ENCODE measurements at places on chromosomes 16 and 17.

GRCh38 chr17:57535249-57535966 lies 209.7 kb downstream of the CCDC182 start:
- DNase-seq = no peak

- no peak for DNase-seq
Observed at GRCh38 chr16:85125570-85126393, 13.5 kb upstream of the CIBAR2 start.

DNA sequence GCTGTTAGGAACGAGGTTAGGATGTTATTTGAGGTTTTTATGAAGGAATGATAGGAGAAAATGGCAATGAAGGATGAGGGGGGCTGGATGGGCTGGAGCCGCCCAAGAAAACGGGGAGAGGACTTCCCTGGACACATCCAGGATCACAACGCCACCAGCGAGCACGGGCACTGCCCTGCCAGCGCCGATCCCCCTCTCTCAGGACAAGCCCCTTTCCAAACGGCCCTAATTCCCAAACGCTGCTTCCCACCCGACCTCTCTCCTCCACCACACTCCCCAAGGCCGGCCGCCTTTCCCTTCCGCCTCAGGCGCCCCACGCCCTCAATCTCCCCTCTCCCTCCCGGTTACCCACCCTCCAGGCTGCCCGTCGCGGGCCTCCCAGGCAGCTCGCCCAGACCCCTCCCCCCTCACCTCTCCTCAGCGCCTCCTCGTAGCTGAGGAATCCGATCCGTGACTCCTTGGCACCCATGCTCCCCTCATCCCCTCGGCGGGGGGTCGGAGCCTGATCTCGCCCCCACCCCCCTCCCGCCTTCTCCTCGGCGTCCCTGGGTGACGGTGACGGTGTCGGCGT lies 377 bp downstream of the USP32 start:
- no peak for DNase-seq

DNA sequence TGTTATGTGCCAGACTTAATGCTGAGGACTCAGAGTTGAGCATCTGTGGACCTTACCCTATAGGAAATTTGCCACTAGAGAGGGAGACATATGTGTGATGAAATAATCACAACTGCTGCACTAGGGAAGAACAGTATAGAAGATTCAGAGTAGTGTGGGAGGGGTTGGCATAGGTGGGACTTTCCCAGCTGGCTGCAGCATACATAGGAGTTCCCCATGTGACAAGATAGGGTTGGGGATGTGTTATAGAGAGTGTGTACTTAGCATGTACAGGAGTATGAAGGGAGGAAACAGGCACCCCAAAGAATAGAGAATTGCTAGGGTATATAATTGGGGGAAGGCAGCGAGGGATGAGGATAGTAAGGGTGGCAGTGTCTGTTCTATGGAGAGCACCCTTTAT lies 2.9 kb downstream of the NUP93 start:
- DNase-seq = no peak

DNA sequence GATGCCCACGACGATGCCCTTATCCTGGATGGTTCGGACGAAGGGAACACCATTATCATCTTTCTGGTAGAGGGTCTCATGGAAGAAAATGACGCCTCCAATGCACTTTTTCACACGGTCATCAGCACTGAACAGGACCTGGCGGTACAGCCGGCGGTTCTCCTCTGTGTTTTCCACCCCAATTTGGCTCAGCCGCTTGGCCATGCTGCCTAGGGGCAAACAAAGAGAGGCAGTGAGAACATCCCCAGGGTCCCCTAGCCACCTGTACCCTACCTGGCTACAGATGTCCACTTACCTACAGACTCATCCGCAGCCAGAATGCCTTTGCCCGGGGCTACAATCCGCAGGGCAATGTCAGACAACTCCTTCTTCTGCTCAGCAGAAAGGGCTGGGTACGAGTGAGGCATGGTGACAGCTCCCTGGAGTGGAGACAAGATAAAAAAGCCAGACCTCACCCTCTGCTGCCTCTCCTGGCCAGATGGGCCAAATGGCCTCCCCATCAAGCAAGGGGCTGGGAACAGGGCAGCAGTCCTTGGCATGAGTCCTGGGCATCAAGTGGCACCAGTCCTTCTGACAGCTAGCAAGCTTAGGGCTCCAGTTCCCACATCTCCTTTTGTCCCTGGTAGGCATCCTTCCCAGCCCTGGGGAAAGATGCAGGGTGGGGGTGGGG lies 1.4 kb downstream of the ALDOC start:
- DNase-seq = no peak

DNA sequence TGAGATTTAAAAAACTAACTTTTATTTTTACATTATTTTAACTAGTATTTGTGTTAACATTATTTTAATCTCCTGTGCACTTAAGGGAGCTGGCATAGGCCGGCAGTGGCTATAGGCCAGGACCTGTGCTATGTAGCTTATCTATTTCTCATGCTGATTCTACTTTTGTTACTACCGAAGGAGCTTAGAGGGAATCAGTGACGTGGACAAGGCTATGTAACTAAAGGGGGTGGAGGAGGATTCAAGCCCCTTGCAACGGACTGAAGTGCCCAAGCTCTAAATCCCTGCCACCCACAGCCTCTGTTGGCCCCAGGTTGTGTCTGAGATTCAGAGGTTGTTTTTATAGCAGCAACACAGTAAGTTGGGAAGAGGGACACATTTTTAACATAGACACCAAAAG lies 356.4 kb downstream of the WWOX start:
- DNase-seq = no peak

DNA sequence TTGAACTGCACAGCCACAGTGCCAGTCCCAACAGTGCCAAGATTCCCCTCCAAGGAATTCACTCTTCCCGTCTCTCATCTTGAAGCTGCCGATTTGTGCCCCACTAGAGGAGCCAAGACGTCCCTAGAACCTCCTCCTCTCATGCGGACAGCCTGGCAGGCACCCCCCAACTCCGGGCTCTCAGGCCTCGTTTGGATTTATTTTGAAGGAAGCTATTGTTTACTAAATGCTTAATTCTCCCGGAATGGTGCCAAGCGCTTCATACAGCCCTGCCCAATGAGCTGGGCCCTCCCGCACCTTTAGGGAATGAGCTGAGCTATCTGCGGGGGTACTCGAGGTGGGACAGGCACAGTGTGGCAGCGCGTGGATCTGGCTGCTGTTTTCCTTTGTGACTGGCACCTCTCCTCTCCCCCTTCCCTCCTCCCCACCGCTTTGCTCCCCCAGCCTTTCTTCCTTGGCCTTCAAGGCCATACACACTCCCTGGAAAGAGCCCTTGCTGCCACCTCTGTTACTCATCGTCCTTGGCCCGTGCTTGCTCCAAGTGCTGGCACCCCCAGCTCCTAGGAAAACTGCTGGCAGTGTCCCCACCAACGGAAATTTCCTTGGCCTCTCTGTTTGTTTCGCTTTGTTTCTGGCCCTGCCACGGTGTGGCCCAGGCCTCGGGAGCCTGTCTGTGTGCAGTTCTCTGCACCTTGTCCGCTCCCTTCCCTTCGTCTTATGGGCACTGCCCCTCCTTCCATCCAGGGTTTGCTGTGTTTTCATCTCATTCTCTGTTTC lies 49.9 kb upstream of the CDR2 start:
- DNase-seq = peak; percentile 85

- peak; percentile 14 for DNase-seq
Observed at GRCh38 chr17:51118330-51119195, 2.1 kb downstream of the SPAG9 start.

DNA sequence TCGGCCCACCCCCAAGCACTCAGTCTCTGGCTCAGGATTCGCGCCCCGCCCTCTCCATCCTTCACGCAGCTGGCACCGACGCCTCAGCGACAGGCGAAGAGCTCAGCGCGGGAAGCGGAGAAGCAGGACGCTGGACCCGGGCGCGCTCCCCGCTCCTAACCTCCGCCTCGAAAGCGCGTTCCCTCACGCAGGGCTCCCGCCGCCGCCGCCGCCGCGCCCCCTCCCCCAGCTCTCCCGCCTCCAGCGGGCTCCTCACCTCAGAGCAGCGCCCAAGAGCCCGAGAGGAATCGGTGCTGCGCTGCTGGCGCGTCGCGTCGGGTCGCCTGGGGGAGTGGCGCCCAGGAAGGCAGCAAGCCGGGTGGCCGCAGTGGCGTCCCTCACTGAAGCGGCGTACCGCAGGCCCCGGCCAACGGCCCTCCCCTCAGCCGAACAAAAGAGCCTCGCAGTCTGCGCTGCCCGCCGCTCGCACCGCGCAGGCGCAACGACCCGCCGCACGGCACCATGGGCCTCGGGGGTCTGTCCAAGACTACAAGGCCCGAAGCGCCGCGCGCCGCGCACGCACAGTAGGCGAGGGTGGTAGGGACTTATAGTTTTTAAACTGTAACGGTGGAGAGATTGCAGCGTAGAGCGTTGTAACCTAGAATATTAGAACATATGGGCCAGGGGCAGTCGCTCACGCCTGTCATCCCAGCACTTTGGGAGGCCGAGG lies at the start of gene CBX1:
TSS of gene CBX1 (minus strand) at position 467 of the 709 bp plus-strand sequence. CDS start 24,474 bp downstream, outside the sequence.
- DNase-seq = peak; percentile 95

DNA sequence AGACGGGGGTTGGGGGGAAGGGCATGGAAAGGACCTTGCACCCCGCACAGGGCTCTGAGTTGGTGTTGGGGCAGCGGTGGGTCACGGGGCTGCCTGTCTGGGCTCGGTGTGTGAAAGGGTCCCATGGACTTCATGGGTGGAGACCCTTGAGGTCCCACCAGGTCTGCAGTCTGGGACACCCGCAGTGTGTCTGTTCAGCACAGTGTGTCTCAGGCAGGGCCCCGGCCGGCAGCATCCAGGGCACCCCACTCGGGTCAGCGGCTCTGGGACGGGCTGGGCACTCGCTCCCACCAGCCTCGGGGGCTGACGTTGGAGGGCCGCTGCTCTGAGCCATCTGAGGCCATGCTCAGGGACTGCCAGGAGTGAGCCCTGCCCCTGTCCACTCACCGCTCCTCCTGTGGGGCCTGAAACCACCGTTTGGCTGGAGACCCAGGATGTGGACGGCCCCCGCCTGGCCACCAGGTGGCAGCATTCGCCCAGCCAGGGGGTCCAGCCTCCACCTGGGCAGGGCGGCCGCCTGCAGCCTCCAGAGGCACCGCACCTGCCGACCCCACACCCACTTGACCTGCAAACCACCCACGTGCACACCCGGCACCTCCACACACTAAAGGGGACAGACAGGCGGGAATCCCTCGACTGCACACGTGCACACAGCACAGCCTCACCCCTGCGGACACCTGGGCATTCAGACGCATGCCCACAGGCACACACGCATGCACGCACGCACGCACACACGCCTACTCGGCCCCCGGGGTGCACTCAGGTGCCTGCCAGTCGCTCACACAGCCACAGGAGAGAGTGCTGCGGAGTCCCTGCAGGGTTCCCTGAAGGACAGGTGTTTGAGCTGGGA lies 10.1 kb upstream of the ZFPM1 start:
- peak; percentile 82 for DNase-seq

DNA sequence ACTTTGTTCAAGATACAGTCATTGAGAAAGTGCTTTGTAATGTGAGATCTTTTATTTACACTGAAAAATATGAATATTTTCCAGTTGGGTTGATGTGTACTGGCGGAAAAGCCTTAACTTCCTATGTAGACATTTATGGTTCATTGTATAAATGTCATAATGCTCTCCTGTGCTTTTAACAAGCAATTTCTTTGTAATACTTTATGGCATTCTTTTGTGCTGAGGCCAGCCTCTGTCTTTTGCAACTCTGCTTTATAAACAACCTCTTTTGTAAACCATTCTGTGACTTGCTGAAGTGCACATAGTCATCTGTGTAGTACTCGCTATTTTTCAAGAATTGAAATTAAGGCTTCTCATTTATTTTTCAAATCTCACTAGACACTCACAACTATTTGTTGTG lies 291.2 kb downstream of the CDH11 start:
- DNase-seq = peak; percentile 60

- no peak for DNase-seq
Observed at GRCh38 chr17:41624208-41625101, at the start of gene KRT17. Gene KRT17 (minus strand): TSS chr17:41624575. CDS start chr17:41624509, 66 bp downstream.

DNA sequence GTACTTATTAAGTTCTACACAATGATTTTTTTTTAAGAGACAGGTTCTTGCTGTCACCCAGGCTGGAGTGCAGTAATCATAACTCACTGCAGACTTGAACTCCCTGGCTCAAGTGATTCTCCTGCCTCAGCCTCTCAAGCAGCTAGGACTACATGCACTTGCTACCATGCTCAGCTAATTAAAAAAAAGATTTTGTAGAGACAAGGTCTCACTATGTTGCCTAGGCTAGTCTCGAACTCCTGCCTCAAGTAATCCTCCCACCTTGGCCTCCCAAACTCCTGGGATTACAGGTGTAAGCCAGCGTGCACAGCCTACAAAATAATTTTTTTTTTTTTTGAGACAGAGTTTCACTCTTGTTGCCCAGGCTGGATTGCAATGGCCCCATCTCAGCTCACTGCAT lies 22.2 kb downstream of the USP32 start:
- DNase-seq = no peak

DNA sequence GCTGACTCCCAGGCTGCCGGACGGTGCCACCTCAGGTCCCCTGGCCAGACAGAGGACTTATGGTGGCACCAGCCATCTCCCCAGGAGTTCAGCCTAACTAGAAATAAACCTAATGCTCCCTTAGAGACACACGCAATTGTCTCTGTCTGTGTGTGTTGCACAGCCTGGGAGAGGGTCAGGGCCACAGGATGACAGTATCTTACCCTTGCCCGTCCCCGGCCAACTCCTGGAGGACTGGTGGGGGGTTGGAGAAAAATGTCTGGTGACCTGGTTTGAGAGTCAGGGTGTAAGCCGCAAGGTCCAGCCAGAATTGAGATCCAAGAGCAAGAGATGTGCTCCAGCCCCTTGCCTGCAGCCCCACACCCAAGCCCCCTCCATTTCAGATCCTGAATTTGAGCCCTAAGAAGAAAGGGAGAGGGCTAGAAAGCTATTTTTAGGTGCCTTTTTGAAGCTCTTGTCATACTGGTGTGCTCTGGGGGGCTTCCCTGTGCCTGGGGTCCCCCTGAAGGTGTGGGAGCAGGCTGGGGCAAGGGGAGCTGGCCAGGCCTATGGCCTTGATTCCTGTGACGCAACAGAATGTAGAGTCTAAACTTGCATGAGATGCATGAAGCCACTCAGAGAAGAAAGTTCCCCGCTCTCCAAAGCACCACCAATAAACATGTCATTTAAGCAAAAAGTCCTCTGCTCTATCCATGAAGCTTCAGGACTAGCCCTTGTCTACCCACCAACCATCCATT lies 12.9 kb downstream of the ZNF319 start:
- no peak for DNase-seq

GRCh38 chr17:43952724-43953666 lies 745 bp downstream of the PYY start:
- peak; percentile 19 for DNase-seq

DNA sequence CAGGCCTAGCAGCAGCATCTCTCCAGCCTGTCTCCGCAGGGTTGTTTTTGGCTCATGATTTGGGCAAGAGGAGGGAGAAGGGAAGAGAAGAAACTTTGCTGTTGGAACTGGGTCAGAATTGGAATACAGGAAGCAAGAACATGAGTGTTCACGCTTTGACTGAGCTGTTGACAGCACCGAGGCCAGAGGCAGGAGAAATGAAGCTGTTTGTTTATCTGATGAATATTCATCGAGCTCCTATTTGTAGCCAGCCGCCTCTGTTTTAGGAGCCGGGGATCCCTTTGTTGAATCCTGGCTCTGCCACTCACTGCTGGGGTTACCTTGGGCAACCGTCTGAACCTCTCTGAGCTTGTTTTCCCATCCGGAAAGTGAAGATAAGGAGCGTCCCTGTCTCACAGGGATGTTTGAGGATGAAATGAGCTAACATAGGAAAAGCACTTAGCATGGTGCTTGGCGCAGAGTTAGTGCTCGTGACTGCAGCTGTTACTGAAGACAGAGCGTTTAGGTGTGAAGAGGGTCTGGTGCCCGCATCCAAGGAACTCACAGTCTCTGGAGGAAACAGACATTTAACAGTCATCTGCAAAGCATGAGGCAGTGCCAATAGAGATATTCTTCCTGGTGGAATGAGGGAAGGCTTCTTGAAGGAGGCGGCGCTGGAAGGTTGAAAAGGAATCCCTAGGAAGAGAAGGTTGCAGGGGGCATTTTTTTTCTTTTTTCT lies 29.2 kb downstream of the RAP1GAP2 start:
- no peak for DNase-seq

All from GM23248 (cell line).